Activated CD4-positive, alpha-beta memory T cell treated with anti-CD3 and anti-CD28 coated beads for 36 hours (primary cell): ENCODE measurements at places on chromosomes 11 and 22. TPM values are rescaled to one million over a fixed set of nuclear protein-coding genes. Genes with fewer than 3 reads are reported as not detected.

Gene CNIH2
- total RNA-seq, result 0.39 TPM

Gene SPDYC
- not detected for total RNA-seq

Gene APOA4
- total RNA-seq, result not detected

Gene VSIG10L2
- not detected for total RNA-seq

Gene MN1
- total RNA-seq, result not detected

Gene APOA1
- total RNA-seq, result 0.24 TPM

Gene C11orf42
- total RNA-seq, result not detected

Gene MPPED1
- total RNA-seq, result not detected

Gene KCNK7
- 0.31 TPM for total RNA-seq

Gene BDNF
- total RNA-seq, result not detected

DNA sequence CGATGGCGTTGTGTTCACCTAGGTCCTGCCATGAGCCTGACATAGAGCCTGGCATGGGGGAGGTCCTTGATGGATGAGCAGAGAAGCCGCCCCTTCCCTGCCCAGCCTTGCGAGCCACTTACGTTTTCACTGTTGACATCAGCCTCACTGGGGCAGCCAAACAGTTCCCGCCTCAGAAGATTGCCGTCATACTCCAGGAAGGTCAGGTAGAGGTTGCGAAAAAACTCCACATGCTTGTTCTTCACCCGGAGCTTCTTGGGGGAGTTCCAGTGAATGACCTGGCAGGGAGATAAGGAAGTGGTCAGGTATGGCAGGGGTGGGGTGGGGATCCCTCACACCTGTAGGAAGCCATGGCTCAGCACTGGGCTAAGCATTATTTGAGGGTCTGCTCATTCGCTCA, 279.3 kb upstream of the SYN3 start:
- no peak overlapping the region for H3K27ac ChIP-seq
- no peak overlapping the region for H3K4me3 ChIP-seq
- H3K4me1 ChIP-seq, result no peaks in the 10 kb centered on the region
- no peak for DNase-seq
- no peaks in the 10 kb centered on the region for H3K36me3 ChIP-seq

GRCh38 chr11:31160504-31161422, 208.8 kb downstream of the DCDC1 start:
- H3K4me3 ChIP-seq, result no peak overlapping the region
- H3K36me3 ChIP-seq, result no peaks in the 10 kb centered on the region
- H3K27me3 ChIP-seq, result peaks cover 4% of the 10 kb centered on the region
- no peak for DNase-seq
- no peaks in the 10 kb centered on the region for H3K4me1 ChIP-seq
- no peak overlapping the region for H3K27ac ChIP-seq

DNA sequence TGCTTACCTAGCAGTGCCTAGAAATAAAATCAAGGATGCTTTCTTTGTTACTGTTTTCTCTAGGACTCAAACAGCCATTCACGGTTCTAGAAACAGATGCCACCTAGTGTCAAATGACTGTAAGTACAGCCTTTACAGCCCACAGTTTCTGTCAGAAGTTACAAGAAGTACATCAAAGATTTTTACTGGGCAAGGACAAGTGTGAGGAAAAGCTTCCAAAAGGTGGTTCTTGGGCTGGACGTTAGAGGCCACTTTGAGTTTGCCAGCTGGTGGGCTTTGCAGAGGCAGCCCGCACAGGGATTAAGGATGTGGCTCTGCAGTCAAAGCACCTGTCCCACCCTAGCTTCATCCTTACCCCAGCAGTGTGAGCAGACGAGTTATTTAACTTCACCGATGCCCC, 6.9 kb downstream of the KMT5B start:
- no peak overlapping the region for H3K4me3 ChIP-seq
- no peak overlapping the region for H3K27ac ChIP-seq
- H3K36me3 ChIP-seq, result no peaks in the 10 kb centered on the region
- DNase-seq, result no peak
- H3K4me1 ChIP-seq, result peaks cover 65% of the 10 kb centered on the region
- no peaks in the 10 kb centered on the region for H3K27me3 ChIP-seq

- no peak overlapping the region for H3K27ac ChIP-seq
- H3K4me1 ChIP-seq, result peaks cover 11% of the 10 kb centered on the region
- no peak for DNase-seq
- H3K36me3 ChIP-seq, result no peaks in the 10 kb centered on the region
- no peaks in the 10 kb centered on the region for H3K27me3 ChIP-seq
These were observed 14.8 kb downstream of the KIAA0930 start for GRCh38 chr22:45225732-45226502.

DNA sequence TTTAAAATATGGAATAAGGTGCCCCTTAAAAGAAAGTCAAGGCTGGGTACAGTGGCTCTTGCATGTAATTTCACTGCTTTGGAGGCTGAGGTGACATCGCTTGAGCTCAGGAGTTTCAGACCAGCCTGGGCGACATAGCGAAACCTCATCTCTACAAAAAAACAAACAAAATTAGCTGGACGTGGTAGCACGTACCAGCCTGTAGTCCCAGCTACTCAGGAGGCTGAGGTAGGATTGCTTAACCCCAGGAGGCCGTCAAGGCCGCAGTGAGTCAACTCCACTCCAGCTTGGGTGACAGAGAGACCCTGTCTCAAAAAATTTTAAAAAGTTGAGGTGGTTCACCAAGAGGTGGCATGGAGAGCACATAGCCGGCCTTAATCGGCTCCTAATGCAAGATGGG, 17.7 kb upstream of the ADORA2A start:
- no peak overlapping the region for H3K4me3 ChIP-seq
- peaks cover 1% of the 10 kb centered on the region for H3K36me3 ChIP-seq
- H3K27ac ChIP-seq, result no peak overlapping the region
- H3K27me3 ChIP-seq, result no peaks in the 10 kb centered on the region
- H3K4me1 ChIP-seq, result peaks cover 19% of the 10 kb centered on the region
- no peak for DNase-seq

- H3K4me3 ChIP-seq, result no peak overlapping the region
- H3K36me3 ChIP-seq, result no peaks in the 10 kb centered on the region
- no peaks in the 10 kb centered on the region for H3K4me1 ChIP-seq
These were observed 12.9 kb downstream of the MS4A10 start for GRCh38 chr11:60797846-60798630.

DNA sequence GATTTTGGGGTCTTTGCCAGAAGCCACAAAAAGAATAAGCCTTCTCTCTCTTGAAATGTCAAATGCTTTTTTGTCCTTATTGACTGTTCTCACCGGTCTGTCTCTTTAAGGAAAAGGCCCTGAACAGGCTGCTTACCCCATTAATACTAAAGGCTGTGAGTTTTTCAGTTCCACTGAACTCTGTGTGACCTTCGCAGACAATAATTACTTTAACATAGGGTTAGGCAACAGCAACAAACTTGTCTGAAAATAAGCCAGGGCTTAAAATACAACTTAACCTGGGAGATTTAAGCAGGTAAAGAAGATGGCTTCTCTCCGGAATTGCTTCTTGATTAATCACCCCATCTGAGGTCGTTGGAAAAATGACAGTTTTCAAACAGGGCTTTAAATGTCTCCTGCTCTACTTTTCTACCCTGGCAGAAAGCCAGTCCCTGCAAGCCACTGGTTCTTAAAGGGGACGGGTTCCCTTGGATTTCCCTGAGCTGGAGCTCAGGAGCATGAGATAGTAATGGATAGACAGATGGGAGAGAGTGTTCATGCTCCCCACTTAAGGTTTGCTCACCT, 69.4 kb downstream of the ARL14EP start:
- H3K4me1 ChIP-seq, result no peaks in the 10 kb centered on the region
- H3K4me3 ChIP-seq, result no peak overlapping the region
- H3K36me3 ChIP-seq, result no peaks in the 10 kb centered on the region
- no peak overlapping the region for H3K27ac ChIP-seq

DNA sequence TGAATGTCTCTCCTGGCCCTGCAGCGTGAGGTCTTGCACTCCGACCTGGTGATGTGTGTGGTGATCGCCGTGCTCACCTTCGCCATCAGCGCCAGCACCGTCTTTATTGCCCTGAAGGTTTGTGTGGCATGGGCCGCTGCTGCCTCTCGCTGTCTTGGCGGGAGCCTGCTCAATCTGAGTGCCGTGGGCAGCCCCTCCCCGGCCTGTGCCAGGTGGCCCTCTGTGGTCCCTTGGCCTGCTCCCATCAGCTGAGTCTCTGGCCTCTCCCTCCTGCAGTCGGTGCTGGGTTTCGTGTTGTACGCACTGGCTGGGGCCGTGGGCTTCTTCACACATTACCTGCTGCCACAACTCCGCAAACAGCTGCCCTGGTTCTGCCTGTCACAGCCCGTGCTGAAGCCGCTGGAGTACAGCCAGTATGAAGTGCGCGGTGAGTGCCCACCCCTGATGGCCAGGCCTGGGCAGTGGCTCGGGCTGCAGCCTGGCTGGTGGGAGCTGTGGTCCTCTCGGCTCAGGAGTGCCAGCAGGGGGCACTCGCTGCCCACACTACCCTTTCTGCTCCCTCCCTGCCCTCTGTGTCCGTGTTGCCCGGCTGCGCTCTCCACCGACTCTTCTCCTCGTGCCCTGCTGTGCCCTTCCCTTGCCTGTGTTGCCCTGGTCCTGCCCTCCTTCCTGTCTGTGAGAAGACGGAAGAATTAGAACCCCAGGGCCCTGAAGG, 10.2 kb downstream of the PCNX3 start:
- no peaks in the 10 kb centered on the region for H3K27me3 ChIP-seq
- peak; percentile 67 for DNase-seq
- H3K27ac ChIP-seq, result peak overlapping the region; percentile 34
- no peak overlapping the region for H3K4me3 ChIP-seq

DNA sequence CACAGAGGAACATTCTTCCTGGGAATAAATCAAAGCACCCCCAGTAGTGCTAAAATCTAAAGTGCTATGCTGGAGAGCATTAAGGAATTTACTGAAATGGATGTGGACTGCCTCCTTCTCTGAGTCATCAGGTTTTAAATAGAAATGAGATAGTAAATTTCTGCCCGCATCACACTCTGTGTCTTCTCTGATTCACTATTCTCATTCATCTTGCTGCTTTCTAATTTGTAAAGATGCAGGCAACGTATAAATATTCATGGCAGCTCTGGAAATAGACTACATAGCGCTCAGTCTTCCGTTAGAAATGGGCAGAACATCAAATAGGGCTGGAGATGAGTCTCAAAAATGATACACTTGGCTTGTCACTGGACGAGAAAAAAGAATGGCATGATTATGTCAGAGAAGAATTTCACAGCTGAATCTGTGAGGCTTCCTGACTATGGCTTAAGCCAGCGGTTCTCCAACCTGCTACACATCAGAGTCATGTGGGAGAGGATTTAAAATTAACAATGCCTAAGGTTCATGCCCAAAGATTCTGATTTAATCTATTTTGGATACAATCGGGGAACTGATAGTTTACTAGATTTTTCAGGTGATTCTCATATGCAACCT, 178.2 kb downstream of the LRRC4C start:
- H3K27me3 ChIP-seq, result no peaks in the 10 kb centered on the region
- H3K36me3 ChIP-seq, result no peaks in the 10 kb centered on the region
- no peak overlapping the region for H3K27ac ChIP-seq
- DNase-seq, result no peak
- H3K4me3 ChIP-seq, result no peak overlapping the region

GRCh38 chr11:83024270-83024854, 47.3 kb downstream of the RAB30 start:
- no peaks in the 10 kb centered on the region for H3K36me3 ChIP-seq
- H3K4me3 ChIP-seq, result no peak overlapping the region
- H3K4me1 ChIP-seq, result peaks cover 14% of the 10 kb centered on the region
- H3K27me3 ChIP-seq, result no peaks in the 10 kb centered on the region
- H3K27ac ChIP-seq, result no peak overlapping the region
- DNase-seq, result no peak

GRCh38 chr11:4393858-4394223, 339 bp upstream of the TRIM21 start:
- peaks cover 32% of the 10 kb centered on the region for H3K36me3 ChIP-seq
- H3K4me1 ChIP-seq, result peaks cover 32% of the 10 kb centered on the region
- no peak for DNase-seq
- H3K4me3 ChIP-seq, result peak overlapping the region; percentile 90
- H3K27ac ChIP-seq, result peak overlapping the region; percentile 91
- H3K27me3 ChIP-seq, result peaks cover 13% of the 10 kb centered on the region

DNA sequence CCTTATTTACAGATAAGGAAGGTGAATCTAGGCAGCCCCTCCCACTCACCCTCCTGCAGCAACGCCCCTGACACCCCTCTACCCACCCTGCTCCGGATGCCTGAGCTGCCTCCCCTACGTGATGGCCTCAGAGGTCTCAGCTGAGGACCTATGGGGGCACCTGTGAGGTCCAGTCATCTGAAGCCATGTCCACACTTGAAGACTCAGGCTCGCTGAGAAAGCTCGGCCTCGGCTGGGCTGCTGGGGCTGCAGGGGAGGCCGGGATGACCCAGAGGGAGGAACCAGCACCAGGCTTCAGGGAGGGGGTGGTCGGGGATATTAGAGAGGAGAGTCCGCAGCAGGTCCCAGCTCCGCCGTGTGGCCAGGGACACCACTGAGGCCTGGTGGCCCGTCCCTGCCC, 92.8 kb downstream of the BRD1 start:
- H3K4me3 ChIP-seq, result no peak overlapping the region
- no peaks in the 10 kb centered on the region for H3K36me3 ChIP-seq
- H3K4me1 ChIP-seq, result peaks cover 7% of the 10 kb centered on the region
- DNase-seq, result no peak
